ENCODE measurements at places on chromosomes 3 and 15.

GRCh38 chr3:64023861-64024223 lies 548 bp upstream of the PSMD6 start:
- DNase-seq = no peak

GRCh38 chr15:77370580-77370979 lies 49.3 kb downstream of the PEAK1 start:
- DNase-seq = no peak

DNA sequence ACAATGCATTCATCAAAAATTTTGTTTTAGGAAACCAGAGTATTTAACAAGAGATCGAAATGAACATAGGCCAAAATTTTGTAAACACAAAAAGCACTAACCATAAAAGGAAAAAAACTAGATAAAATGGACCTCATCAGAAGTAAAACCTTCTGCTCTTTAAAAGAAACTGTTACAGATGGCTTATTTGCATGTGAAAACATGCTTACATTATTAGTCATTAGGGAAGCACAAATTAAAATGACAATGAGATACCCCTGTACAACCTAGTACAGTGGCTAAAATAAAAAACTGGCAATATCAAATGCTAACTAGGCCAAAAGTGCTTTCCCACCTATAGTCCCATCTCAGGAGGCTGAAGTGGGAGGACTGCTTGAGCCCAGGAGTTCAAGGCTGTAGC lies 19.3 kb downstream of the UBR1 start:
- DNase-seq = no peak

GRCh38 chr3:42256135-42256819 lies 9.7 kb downstream of the CCK start:
- DNase-seq = no peak

DNA sequence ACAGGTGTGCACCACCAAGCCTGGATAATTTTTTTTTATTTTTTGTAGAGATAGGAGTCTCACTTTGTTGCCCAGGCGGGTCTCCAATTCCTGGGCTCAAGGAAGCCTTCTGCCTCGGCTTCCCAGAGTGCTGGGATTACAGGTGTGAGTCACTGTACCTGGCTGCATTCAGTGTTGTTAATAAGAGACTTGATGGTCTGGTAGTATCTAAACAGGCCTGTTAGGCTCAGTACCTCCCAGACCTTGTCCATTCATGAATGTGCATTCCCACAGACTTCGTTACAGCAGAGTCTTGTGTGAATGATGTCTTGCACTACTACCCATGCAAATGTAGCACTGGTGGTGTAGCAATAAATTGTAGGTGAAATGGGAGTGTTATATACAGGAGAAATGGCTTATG lies 17.7 kb downstream of the CMTM8 start:
- no peak for DNase-seq

DNA sequence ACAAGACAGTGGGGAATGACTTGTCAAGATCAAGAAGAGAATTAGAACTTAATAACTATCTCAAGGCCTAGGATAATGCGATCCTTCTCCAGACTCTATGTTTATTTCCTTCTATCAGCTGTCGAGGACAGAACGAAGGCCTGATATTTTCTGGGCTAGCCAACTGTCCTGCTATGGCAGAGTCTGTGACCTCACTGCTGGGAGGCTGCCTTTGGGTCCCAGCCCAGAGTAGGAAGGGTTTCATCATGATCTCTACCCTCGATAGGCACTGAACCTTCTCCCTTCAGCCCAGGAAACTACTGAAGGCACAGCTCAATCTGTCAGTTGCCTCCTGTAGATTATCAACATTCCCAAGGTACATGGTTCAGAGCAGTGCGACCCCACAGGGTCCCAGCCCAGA lies 237.2 kb downstream of the ATP8B4 start:
- DNase-seq = no peak

- no peak for DNase-seq
Observed at GRCh38 chr15:33243393-33243792, 48.9 kb upstream of the FMN1 start.

GRCh38 chr3:135908737-135909136 lies 56.8 kb upstream of the PPP2R3A start:
- DNase-seq = no peak

DNA sequence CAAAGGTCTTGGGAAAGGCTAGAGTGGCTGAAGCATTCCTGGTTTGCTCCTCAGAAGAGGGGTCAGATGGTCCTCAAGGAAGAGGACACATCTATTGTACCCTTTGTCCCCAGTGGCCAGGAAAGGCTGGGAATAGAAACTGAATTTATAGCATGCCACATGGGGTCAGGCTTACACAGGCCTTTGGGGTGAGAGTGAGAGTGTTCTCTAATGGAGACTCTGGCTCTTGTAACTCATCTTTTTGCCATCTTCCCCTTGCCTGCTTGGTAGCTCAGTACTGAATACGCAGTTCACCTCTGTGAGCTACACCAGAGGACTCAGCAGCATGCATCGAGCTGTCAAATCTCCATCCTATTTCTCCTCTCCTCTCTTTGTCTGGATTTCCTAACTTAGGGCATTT lies 87.5 kb downstream of the ATP2B2 start:
- no peak for DNase-seq

- DNase-seq = no peak
Observed at GRCh38 chr3:14862303-14862660, 43.5 kb downstream of the FGD5 start.

All from activated T-helper 1 cell treated with Interleukin-2 at 50 U/mL for 16 hours (primary cell).